ENCODE measurements at places on chromosomes 7 and 10.

- DNase-seq = no peak
Measured at GRCh38 chr7:1278543-1278942, 45.9 kb downstream of the UNCX start.

DNA sequence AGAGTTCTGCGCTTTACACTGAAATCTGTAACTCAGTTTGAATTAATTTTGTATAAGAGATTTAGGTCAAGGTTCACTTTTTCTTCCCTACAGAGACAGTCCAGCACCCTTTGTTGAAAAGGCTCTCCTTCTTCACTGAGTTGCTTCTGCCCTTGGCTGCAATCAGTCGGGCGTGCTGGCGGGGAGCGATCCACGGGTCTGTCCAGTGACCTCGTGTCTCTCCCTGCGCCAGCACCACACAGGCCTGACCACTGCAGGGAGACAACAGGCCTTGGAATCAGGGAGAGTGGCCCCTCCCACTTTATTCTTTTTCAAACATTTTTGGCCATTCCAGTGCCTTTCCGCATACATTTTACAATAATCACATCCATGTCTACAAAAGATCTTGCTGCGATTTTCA lies 66.9 kb downstream of the AMZ1 start:
- DNase-seq = no peak

DNA sequence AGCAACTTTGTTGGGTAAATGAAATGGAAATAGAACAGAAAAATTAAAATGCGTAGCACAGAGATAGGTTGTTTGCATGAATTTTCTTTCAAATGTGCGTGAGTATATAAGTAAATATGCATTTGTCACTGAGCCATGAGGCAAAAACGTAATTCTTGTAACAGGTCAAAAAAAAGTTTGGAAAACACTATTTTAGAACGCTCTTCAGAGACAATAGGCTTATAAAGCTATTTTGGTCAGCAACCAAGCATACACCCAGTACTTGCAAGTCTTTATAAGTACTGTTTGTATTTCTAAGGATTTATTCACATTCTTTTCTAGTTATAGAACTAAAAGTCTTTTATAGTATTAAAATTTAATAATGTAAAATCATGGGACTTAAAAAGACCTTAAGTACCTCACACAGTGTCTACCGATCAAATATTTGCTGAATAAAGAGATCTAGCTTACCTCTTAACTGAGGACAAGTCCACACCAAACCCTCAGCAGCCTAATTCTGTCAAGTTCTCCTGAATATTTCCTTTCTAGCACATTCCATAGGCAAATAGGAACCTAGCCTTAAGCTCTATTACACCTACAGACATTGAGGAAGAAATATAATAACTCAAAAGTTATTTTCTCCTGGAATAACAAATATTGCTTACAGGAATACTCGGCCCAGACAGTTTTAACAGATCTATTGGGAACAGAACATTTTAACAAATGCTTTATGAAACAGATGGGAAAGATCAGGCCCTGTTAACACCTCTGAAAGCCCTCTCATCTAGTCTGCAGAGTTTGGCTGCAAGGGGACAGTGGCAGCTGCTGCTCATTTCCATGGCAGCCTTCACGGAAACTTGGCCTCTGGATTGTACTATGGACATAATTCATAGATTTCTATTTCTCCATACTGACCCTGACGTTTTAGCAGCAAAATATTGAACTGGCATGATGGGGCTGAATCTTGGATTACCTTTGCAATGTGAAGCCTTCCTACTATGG lies 8.8 kb downstream of the CRPPA start:
- no peak for DNase-seq

- no peak for DNase-seq
Measured at GRCh38 chr10:6838118-6838517, 258.0 kb upstream of the PRKCQ start.

DNA sequence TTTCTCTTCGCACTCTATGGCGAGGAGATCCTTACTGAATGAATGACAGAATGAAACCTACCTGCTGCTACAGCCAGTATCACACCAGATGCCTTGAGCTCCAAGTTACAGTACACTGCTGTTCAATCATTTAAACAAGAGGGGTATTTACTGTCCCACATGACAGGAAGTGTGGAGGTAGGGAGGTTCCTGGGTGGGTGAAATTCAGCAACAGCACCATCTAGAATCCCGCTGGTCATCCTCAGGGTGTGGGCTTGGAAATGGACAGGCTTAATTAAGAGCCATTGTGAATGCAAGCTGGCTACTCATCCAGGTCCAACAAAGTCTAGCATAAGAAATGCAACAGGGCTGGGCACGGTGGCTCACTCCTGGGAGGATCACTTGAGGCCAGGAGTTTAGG lies 14.7 kb downstream of the CYTH3 start:
- no peak for DNase-seq

DNA sequence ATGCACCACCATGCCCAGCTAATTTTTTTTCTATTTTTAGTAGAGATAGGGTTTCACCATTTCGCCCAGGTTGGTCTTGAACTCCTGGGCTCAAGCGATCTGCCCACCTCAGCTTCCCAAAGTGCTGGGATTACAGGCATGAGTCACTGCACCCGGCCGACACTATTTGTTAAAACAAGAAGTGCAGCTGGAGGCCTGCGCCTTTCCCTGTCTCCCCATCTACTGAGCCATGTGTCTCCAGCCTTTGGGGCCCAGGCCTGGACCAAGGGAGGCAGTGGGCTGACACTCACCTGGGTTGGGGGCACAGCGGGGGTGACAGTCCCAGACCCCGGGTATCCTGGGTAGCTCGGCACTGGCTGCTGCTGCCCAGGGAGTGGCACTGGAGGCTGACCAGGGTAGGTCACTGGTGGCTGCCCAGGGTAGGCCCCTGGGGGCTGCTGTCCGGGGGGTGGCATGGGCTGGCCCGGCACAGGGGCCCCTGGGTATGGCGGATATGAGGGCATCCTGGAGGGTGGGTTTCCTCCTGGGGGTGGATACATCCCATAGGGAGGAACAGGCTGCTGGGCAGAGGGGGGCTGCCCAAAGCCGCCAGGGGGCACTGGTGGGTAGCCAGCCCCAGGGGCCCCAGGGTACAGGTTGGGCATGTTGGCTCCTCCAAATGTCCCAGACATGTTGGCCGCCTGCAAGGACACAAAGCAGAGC lies 36.3 kb downstream of the PLAC9 start:
- no peak for DNase-seq

DNA sequence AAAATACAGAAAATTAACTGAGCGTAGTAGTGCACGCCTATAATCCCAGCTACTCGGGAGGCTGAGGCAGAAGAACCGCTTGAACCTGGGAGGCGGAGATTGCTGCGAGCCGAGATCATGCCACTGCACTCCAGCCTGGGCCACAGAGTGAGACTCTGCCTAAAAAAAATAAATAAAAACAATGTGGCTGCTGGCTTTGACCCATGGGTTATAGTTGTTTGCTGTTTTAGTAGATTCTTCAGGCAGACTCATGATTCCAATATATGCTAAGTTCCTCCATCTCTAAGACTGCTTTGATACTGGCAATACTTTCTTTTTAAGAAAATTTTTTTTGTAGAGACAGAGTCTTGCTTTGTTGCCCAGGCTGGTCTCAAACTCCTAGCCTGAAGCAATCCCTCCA lies 8.4 kb downstream of the OLAH start:
- no peak for DNase-seq

DNA sequence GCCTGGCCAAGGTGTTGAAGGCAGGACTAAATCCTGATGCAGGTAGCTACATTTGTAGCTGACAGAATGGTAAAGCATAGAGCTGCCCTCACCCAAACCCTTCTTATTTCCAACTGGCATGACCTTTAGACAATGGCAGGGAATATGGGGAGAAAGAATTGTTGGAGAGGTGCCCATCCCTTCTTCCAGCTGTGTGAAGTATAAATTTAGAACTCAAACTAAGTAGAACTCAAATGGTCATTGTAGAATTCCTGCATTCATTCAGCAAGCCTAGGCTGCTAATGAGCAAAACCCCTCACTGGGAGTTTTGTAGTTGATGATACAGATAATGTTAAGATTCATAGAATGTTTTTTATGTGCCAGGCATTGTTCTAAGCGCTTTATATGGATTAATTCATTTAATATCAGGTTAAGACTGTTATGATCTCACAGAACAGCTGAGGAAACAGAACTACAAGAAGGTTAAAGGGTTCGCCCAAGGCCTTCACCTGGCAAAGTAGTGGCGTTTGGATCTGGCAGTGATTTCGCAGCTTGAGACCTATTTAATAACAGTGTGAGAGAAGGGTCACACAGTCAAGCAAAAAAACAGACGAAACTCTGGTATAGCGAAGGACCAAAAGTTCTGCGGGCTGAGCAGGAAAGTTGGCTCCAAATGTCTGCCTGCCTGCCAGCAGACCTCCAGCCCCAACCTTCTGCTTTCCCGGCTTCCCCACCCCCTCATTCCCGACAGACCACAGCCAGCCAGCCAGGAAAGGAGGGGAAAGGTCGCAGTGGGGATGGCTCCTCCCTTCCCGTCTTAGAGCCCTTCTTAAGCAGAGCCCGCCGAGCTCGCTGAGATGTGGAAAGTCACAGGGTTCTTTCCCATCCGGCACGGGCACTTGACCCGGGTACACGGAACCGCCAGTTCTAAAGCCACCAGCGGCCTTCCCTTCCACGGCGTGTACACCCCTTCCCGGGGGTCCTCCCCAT lies 1.6 kb upstream of the HILPDA start:
- DNase-seq = no peak

DNA sequence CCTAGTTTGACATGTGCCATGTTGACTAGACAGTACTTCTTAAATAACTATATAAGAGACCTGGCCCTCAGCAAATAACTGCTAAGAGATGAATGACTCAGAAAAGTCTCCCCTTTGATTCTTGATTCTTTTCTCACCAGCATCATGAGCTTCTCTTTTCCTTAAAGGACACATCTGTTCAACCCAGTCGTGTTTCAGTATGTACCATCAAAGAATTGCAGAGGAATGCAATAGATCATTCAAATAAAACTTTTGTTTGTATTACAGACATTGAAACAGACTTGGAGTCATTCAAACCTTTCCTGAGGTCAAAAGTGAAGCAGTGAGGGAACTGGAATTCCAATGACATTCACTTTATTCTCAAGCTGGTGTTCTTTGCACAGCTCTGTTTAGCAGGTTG lies 598.3 kb upstream of the GHITM start:
- DNase-seq = no peak

GRCh38 chr7:95011146-95011928 lies 103.9 kb downstream of the PPP1R9A start:
- no peak for DNase-seq

GRCh38 chr7:55160539-55160938 lies 141.7 kb downstream of the EGFR start:
- no peak for DNase-seq

- no peak for DNase-seq
Measured at GRCh38 chr7:128059143-128059988, 28.1 kb upstream of the LRRC4 start.

DNA sequence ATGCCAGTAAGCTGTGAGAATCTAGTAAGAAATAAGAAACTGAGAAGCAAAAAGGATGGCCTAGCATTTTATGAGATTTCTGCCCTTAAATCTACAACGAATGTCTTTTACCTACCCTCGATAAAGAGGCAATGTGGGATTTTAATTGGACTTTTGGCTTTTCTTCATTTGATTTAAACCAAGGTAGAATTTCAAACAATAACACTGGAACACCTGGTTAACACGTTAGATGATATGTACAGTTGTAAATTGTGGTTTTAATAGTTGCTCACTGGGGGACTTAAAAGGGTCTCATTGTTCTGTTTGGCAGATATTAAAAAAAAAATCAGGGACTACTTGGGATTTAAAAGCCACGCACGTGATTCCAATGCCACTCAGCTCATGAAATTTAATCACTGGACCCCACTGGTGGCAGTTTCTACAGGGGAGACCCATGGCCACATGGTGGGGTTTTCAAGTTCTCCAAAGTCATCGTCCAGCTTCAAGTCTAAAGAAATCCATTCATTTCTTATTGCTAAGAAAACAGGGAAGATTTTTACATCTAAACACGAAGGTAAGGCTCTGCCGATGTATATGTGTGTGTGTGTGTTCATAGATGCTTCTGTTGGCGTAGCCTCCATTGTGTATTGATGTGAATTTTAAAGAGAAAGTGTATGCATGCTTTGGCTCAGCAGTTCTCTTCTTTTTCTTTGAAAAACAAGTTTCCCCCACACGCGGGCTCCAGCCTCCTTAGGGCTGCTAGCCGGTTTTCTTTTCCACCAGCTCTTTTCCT lies 588.6 kb upstream of the MKI67 start:
- DNase-seq = no peak

GRCh38 chr7:135169141-135169963 lies 1.2 kb downstream of the CYREN start:
- no peak for DNase-seq

- no peak for DNase-seq
Measured at GRCh38 chr7:40009301-40009700, 59.2 kb downstream of the CDK13 start.

DNA sequence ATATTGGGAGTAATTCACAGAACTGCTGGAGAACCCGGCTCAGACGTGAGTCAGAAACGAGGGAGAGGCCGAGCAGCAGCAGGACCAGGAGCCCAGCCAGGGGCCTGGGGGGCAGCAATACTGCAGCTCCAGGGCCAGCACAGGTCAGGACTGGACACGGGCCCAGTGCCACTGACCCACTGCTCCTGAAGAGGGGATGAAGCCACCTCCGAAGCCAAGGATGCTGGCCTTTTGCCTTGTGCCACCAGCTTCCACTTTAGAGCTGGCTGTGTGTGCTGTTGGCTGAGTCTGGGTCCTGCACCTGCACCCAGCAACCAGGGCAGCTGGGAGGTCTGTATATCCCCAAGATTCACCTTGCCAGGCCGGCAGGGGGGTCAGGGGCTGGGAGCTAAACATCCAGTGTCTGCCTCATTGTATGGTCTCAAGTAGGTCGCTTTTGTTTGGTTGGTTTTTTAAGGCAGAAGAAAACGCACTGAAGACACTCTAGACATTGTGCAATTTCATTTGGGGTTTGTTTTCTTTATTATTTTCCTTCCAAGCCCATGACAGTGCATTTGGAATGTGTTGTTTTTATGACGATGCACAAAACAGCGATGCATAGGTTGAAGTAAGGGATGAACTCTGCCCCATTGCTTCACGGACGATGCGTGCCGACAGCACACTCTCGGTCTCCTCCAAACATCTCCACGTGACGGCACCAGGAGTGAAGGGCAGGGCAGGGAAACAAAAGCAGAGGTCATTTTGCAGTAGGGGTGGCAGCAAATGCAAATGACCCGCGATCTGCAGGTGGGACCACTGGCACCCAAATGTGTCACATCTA lies 27.7 kb upstream of the INSIG1 start:
- DNase-seq = no peak

- DNase-seq = no peak
Measured at GRCh38 chr10:15737656-15738055, 17.9 kb upstream of the ITGA8 start.
